Natural killer cell (primary cell): ENCODE measurements at places on chromosomes 2 and 18.

GRCh38 chr2:109339519-109339966 lies 210.5 kb downstream of the SH3RF3 start:
- no peak for DNase-seq

DNA sequence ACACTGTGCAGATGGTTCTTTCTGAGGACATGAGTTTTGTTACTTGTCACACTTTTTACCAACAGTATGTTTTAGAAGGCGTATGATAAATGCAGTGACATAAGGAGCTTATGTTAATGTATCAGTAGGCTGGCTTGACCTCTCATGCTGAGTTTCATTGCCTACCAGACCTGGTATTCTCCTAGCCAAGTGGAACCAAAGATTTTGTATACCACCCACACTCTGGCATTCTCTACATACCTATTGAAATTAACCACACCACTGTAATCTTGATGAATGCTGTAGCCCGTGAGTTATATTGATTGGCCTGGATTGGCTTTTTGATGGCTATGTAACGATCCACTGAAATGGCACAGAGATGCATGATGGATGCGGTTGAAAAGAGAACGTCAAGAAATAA lies 11.4 kb downstream of the HTR2B start:
- no peak for DNase-seq

DNA sequence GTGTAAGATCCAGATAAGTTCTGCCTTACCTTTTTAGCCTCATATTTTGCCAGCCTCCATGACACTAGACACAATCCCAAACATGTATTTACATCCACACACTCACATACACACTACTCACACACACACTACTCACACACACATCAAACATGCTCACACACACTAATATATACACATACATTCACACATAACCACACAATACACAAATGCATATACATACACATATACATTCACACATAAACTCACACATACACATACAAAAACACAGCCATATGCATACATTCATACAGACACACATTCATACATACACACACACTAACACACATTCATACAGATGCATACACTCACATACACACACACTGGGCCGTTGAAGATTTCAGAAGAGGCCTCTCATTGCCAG lies 109.5 kb downstream of the MAIP1 start:
- no peak for DNase-seq

- DNase-seq, result no peak
These were observed 38.9 kb upstream of the SERPINE2 start for GRCh38 chr2:224077773-224078507.

DNA sequence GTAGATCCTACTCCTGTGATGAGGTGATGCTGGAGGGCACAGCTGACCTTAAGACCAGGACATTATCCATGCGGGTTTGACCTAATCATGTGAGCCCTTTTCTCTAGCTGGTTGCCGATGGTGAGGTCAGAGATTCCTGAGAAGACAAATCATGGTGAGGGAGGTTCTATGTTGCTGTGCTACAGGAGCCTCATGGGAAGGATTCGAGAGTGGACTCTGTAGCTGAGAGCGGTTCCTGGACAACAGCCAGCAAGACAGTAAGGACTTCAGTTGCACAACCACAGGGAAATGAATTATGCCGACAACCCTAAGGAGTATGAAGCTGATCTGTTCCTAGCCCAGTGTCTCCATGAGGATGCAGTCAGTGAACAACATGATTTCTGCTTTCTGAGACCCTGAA lies 80.4 kb downstream of the EPB41L3 start:
- DNase-seq, result no peak

DNA sequence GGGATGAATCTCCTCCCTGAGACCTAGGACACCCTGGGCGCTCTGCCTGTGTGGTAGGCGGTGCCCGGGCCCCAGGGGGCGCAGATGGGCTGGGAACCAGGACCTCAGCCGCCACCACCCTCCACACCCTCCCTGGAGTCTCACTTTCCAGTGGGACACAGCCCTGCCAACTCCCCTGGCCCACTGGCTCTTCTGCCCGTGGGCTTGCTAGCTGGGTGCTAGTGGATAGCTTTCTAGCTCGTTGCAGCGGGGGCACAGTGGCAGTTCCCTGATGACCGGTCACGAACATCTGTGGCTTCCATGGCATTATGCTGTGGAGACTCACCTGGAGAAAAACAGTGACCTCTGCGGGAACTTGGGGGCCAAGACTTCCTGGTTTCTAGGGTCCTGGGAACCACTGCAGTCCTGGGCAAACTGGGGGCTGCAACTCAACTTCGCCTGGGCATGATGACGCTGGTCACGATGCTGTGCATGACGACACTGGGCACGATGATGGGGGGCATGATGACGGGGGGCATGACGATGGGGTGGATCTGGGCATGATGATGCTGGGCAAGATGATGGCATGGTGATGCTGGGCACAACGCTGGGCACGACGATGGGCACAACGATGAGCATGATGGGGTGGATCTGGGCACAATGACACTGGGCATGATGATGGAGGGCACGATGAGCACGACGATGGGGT lies 31.0 kb upstream of the ALLC start:
- DNase-seq, result no peak

DNA sequence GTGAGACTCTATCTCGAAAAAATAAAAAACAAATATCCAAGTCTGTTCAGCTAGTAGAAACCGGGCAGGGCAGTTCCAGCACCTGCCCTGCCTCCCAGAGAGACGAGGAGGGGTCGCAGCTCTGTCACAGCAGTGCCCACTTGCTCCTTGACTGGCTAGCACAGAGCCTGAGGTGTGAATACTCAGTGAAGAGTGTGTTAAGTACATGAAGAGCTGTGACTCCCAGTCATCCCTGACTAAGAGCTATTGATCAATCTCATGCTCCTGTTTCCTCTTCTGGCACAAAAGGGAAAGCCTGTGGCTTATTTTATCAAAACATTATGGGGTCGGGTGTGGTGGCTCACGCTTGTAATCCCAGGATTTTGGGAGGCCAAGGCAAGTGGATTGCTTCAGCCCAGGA lies 83.0 kb upstream of the FZD7 start:
- DNase-seq, result no peak

GRCh38 chr2:9004338-9005204 lies 1.1 kb upstream of the MBOAT2 start:
- DNase-seq, result peak; percentile 8

- DNase-seq, result no peak
These were observed 273.5 kb downstream of the PIK3C3 start for GRCh38 chr18:42228581-42228980.

DNA sequence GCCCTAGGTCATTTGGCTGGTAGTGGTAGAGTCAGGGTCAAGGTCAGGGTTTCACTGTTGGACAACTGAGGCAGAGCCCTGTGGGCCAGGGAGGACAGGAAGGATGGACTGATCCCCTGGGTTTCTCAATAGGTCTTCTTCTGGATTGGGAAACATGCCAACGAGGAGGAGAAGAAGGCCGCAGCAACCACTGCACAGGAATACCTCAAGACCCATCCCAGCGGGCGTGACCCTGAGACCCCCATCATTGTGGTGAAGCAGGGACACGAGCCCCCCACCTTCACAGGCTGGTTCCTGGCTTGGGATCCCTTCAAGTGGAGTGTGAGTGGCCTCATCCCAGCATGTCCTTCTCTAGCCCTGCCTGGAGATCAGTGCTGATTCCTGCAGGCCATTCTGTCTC lies 18.1 kb downstream of the VIL1 start:
- no peak for DNase-seq

DNA sequence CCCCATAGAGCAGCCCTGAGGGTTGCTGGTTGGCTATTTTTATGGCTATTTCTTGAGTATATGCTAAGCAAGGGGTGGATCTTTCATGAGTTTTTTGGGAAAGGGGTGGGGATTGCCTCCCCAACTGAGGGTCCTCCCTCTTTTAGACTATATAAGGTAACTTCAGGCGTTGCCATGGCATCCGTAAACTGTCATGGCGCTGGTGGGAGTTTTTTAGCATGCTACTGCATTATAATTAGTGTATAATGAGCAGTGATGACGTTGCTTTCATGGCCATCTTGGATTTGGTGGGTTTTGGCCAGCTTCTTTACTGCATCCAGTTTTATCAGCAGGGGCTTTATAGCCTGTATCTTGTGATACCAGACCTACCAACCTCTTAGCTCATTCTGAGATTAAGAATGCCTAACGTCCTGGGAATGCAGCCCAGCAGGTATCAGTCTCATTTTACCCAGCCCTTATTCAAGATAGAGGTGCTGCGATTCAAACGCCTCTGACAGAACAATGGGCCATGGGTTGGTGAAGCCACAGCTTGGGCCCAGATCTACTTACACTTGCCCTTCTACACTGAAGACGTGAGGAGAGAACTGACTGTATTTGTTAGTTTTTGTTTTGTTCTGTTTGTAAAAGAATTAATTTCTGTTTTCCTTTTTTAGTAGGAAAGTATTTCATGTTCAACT lies 53.8 kb upstream of the TMEM163 start:
- no peak for DNase-seq

DNA sequence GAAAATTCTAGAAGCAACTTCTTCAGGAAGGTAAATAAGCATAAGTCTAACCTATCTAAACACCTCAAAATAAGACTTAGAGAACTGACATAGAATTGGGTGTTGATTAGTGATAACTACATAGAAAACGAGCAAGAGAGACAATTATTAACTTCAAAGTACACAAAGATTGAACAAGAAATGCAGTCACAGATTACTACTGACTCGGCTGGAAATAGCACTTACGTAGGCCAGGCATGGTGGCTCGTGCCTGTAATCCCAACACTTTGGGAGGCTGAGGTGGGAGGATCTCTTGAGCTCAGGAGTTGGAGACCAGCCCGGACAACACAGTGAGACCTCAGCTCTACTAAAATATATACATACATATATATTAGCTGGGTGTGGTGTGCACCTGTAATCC lies 95.3 kb downstream of the NOL10 start:
- no peak for DNase-seq

DNA sequence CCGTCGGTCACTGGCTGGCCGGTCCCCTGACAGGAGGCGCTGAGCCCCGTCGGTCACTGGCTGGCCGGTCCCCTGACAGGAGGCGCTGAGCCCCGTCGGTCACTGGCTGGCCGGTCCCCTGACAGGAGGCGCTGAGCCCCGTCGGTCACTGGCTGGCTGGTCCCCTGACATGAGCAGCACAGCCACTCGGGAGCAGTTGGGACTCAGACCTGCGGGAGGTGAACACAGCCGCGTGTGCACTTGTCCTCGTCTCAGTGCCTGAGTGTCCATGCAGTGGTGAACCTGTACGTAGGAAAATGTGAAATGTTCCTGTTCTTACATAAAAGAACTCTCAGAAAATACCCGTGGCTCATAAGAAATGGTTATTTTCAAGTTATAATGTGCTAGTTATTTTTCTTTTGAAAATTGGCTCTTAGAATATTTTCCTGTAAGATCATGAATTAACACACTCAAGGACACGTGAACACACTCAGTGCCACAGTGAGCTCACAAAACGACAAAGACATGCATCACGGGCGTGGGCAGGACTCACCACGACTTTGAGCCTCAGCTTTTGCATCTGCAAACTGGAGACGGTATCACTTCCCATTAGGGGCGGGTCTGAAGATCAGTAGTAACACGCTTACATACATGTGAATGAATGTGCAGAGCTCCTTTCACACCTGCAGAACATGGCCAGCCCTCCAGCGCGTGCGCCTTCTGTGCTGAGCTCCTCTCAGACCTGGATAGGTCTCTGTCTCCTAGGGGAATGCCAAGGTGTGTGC lies 21.1 kb upstream of the NFATC1 start:
- DNase-seq, result no peak

DNA sequence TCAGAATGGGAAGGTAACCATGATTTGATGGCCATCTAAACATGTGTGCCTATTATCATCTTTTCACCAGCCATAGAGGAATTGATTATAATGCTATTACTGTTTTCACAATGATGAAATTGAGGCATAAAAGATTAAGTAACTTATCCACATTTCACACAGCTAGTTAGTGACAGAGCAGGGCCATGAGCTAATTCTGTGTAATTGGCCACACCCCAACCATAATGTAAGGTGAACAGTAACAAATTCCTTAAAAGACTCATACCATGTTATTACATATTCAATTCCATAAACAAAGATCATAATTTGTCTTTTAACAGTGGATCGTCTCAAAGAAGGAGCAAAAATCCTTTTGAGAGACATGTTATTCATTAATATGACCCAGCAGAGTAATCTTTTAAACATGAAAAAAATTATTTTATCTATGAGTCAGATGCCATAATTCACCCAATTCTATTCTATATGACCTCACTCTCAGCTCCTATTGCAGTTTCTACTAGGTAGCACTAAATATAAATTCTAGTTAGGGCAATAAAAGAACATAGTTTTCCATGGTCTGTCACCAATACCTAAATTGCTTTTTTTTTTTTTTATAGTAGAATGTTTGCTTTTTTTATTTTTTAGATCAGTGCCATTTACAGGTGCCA lies 475.8 kb upstream of the SLC39A10 start:
- no peak for DNase-seq

GRCh38 chr2:121944072-121944831 lies 188.8 kb downstream of the TSN start:
- DNase-seq, result no peak
